ENCODE measurements at places on chromosomes 12 and 14.
A peak's percentile ranks its signal among the peaks of the same experiment; 100 is the strongest.

DNA sequence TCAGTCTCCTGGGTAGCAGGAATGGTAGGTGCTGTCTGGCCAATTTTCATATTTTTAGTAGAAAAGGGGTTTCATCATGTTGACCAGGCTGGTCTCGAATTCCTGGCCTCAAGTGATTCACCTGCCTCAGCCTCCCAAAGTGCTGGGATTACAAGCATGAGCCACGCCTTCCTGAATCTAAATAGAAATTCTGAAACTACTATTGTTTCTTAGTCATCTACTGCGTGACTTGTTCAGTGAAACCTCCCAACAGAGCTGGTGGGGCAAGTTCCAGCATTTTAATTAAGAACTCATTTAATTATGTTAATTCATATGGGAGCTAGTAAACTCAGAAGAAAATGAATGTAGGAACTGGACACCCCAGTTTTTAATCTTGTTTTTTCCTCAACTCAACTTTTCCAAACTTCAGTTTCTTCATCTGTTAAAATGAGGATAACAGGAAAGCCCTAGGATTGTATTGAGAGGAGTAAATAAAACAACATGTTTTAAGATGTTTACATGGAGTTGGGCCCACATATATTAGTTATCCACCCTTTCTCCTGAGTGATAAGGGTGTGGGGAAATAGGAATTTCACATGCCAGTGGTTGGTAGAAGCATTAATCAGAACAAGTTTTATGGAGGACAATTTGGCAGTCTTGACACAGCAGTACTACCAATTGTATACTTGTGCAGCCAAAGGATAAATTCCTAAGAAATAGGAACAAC lies 335.8 kb upstream of the E2F7 start:
- no peak for DNase-seq

DNA sequence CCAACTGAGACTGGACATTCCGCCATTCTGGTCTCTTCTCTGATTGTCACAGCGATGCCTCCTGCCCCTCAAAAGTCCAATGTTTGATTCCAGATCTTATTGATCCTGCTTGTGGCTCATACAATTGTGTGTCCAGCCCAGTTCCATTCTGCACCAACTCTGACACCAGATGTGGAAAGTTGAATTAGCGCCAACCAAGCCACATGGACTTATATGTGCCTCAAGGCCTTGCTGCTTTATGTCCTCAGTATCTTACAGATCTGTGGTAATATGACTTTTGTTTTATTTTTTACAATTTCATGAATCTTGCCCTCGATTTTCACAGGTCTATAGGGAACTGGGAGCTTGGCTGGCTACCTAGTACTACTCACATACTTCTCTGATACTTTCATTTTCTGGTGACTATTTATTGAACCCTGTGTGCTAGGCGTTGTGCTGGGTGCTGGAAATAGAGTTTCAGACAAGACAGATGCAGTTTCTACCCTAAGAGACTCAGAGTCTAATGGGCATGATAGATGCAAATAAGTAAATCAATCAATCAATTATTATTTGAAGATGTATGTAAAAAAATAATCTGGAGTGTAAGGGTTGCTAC lies 472.0 kb downstream of the TMTC2 start:
- no peak for DNase-seq

GRCh38 chr14:37122919-37123639 lies 49.3 kb downstream of the SLC25A21 start:
- no peak for DNase-seq

- DNase-seq, result no peak
These were observed 4.9 kb downstream of the KRT1 start for GRCh38 chr12:52675301-52675701.

DNA sequence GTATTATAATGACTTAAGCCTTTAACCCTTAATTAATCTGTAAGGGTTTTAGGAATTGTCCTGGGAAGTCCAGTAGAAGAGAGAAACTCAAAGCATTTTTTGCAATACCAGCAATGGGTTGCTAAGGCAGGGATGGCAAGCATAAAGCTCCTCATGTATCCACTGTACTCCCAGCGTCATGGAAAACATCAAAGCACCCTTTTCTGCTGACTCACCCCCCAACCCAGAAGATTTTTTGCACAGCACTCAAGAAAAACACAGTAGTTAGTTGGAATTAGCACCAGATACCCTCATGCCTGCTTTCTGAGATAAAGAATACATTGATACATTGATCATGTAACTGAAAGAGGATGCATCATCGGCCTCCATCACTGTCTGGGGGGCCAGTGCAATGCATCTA lies 199.1 kb upstream of the CNOT2 start:
- no peak for DNase-seq

- no peak for DNase-seq
These were observed 10.4 kb upstream of the CIPC start for GRCh38 chr14:77087631-77088030.

DNA sequence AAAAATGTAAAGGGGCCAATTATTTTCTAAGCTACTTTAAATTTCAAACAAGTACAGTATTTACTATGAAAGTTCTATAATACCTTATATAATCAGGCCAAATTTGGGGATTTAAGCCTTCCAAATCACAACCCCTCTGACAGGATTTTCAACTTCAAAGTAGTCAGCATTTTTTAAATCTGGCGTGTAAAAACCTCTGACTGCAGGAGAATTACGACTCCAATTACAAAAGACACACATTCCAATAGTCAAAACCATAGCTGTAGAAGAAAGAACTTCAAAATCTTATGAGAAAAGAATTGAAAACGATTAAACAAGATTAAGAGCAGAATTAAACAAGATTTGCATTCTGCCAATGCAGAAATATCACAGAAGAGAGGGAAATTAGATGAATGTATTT lies 12.7 kb downstream of the OSBPL8 start:
- DNase-seq, result no peak

DNA sequence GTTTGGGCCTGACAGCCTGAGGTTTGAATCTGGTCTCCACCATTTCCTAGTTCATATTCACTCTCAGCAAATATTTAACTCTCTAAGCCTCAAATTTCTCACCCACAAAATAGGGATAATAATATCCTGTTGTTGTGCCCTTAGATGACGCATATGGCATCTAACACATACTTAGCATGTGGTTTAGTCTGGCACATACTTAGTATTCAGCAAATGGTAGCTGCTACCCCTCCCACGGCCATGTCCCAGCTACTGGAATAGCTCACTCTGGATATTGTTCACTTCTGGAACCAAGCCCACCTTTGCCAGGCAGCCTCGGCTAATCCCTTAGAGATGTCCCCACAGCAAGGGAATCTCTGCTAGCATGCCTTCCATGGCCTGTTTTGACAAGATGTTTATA lies 53.3 kb downstream of the BICD1 start:
- no peak for DNase-seq

GRCh38 chr14:54840336-54840735 lies 62.3 kb downstream of the GCH1 start:
- DNase-seq, result no peak

- no peak for DNase-seq
These were observed 27.5 kb downstream of the BEST3 start for GRCh38 chr12:69671597-69671996.

DNA sequence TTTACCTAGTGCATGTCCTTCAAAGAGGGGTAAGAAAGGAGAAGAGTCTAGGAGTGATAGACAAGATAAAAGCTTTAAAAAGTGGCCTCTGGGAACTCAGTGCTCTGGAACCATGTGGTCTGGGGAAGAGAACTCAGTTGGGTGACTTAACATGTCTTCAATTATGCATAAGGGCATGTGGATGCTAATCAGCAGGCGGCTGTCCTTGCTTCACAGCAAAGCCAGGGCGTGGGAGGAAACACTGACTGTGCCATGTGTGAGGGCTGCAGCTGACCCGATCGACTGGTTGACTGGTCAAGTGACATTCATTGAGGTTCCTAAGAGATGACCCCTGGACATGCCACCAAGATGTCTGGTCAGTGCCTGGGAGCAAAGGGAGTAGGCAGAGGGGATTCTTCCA lies 1053.8 kb downstream of the BCL11B start:
- DNase-seq, result no peak

DNA sequence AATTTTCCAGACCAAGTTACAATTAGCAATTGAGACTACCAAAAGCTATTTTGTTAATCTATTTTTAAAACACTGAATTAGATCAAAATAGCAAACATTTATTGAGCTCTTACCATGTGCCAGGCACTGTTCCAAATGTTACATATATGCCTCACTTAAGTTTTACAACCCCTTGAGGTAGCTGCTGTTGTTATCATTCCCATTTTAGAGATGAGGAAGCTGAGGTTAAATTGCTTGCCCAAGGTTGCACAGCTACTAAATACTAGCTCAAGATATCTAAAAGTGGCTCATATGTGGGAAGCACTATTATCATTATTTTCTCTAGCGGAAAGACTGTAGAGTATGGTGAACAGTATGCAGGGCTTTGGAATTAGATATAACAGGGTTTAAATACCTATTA lies 19.5 kb upstream of the NAP1L1 start:
- no peak for DNase-seq

DNA sequence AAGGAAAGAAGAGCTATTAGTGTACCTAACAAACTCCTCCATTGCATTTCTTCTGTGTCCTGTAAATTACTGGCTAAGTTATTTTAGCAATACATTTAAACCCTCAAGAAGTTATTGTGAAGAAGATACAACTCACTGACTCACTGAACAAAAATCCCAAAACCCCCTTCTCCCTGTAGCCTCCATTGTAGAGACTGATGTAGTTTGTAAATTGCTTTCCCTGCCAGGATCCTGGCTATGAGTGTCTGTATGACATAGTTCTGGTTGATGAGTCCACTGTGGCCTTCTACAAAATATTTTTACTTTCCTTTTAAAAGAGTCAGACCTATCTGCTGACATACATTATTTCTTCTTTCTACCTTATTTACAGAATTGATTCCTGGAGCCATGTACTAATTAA lies 155.6 kb downstream of the SLC6A15 start:
- no peak for DNase-seq

DNA sequence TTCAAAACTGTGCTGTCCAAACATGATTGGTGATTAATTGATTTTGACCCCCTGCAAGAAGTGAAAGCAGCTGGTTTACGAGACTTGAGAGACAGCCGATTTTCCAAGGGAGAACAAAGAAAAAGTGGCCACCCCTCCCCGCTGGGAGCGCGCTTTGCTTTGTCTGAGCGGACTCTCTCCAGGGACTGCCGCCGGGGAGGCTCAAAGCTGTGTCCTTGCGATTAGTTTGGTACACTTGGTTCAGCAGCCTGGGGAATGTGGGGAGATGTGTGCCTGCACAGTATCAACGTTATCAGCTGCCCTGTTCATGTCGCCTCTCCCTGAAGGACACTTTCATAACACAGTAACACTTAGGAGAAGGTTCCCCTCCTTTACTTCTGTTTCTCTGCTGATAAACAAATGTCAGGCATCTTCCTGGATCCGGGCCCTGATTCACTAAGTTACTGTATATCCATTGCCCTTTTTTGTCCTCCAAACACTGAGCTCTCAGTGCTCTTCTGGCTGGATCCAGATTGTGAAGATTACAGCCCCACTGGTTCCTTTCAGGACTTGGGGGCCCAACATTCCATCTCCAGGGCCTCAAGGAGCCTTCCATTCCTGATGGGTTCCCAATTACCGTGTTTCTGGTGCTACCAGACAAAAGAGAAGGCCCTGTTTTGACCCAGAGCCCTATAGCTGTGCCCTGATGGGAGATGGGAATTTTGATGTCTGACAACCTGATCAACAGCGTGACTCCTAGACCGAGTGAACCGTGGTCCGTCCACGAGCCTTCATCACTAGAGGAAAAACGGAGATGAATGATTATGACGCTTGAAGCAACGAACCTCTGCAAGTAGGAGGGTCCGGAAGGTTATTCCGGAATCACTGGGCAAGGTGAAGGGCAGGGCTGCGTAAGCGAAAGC lies 31.7 kb upstream of the TUBA1C start:
- peak; percentile 50 for DNase-seq
